CD14-positive monocyte (primary cell): ENCODE measurements at places on chromosomes 1 and 21.

GRCh38 chr1:41374711-41375110 lies 13.5 kb downstream of the FOXO6 start:
- no peak for DNase-seq

DNA sequence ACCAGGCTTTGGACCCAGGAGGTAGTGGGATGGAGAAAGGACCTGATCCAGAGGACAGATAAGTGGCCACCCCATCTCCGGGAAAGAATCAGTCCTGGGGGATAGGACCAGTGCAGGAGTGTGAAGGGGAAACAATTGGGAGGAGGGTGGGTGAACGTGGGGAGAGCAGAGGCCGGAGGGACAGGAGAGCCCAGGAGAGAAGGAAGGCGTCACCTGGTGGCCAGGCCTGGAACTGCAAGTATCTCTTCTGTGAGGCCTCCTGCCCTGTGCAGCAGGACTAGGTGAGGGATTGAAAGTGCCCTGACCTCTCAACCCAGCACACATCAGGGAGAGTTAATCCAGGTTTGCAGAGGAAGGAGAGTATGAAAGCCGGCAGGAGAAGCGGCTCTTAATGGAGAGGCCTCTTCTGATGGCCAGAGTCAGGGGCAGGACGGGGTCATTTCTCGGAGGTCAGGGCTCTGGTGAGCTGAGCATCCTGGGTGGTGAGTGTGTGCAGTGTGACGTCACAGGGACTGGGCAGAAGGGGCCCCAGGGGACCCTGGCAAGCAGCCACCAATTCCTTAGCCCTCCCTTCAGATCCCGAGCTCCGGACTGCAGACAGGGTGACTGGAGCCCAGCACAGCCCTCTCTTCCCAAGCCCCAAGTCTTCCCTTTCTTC lies 9.2 kb upstream of the LAD1 start:
- peak; percentile 58 for DNase-seq

- DNase-seq: no peak
Observed at GRCh38 chr21:29511096-29511495, 212.4 kb downstream of the BACH1 start.

- DNase-seq: no peak
Observed at GRCh38 chr21:45990741-45991605, 9.4 kb downstream of the COL6A1 start.

DNA sequence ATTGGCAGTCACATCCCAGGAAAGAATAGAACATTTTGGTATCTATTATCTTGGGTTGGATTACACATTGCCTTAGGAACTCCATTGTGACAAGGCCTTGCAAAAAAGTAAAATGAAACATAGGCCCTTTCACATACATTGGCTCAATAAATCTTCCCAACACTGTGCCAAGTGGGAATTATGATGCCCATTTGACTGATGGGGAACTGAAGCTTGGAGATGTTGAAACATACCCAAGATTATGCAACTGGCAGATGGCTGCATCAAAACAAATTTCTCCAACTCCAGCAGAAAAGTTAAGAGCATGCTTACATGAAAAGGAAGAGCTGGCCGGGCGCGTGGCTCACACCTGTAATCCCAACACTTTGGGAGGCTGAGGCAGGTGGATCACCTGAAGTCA lies 26.9 kb downstream of the PLEKHO1 start:
- DNase-seq: peak; percentile 70

- DNase-seq: no peak
Observed at GRCh38 chr1:229993060-229993459, 74.0 kb upstream of the GALNT2 start.

GRCh38 chr1:247849616-247850015 lies 7.4 kb upstream of the TRIM58 start:
- no peak for DNase-seq

- no peak for DNase-seq
Observed at GRCh38 chr1:200029822-200030152, 2.3 kb downstream of the NR5A2 start.

- peak; percentile 56 for DNase-seq
Observed at GRCh38 chr1:234244482-234244881, 128.8 kb upstream of the COA6 start.

- no peak for DNase-seq
Observed at GRCh38 chr1:177897281-177897997, 72.4 kb downstream of the SEC16B start.

DNA sequence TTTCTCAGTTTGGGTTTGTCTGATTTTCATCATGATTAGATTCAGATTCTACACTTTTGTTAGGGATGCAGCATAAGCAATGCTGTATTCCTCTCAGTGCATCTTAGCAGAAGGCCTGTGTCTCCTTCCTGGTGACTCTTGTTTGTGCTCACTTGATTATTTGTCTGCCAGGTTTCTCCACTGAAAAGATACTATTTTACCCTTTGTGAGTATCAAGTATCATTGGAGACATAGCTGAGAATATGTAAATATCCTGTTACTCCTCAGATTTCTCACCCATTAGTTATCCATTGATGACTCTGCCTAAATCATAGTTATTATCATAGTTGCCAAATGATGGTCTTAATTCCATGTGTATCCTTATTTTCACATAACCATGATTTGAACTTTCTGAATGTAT lies 148.5 kb downstream of the POU2F1 start:
- no peak for DNase-seq

DNA sequence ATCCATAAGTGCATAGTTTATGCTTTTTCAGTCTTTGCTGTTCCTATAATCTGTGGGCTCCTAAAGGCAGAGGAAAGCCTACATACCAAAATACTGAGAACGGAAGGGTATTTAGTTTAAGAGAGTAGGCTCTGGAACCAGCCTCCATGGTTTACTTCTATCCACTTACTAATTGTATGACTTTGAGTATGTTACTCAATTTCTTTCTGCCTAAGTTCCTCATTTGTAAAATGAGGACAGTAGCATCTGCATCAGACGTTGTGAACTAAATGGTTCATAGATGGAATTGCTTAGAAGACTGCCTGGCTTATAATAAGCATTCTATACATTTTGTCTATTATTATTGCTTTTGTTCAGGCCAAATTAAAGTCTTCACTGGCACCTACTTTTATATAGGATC lies 111.0 kb downstream of the NTNG1 start:
- DNase-seq: no peak
